Effector memory CD8-positive, alpha-beta T cell (primary cell): ENCODE measurements at places on chromosomes 5 and 9.

DNA sequence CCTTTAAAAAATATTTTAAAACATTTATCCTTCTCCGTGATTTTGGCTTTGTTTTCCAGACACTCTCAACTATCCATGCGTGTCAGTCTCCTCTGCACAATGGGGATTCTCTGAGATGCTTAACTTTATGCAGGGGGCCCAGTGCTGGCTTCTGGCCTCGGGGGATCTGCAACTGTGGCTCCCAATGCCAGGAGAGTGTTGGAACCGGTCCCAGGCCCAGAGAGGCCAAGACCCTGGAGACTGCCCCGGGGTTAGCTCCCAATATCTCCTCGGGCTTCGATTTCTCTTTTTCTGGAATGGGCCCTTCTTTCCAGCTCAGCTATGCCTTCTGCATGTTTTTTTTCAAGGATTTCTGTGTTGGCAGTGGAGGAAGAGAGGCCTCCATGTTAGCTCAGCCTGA lies 20.1 kb upstream of the SARDH start:
- DNase-seq = no peak

GRCh38 chr5:58334035-58334434 lies 125.9 kb downstream of the PLK2 start:
- no peak for DNase-seq

DNA sequence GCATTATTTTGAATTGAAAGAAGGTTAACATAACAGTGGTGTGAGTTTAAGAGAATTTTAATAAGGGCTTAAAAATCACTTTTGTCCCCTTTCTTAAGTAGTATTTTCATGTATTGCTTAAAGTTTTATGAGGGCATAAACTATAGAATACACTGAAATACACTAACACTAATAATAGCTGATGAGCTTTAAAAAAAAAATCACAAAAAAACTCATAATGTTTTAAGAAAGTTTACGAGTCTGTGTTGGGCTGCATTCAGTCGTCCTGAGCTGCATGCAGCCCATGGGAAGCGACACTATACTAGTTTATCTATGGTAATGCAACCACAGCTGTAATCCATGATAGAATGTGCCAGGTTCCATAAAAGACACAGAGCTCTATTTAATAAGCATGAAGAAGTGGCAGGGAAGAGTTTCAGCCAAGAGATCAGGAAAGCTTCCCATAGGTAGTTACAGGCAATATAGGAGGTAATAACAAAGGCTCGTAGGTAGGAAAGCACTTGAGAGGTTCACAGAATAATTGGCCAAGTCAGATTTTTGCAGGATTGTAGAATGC lies 4.5 kb downstream of the SREK1IP1 start:
- no peak for DNase-seq

GRCh38 chr5:176596689-176597416 lies 13.1 kb downstream of the GPRIN1 start:
- peak; percentile 55 for DNase-seq

GRCh38 chr5:86526811-86527348 lies 90.9 kb upstream of the COX7C start:
- no peak for DNase-seq

DNA sequence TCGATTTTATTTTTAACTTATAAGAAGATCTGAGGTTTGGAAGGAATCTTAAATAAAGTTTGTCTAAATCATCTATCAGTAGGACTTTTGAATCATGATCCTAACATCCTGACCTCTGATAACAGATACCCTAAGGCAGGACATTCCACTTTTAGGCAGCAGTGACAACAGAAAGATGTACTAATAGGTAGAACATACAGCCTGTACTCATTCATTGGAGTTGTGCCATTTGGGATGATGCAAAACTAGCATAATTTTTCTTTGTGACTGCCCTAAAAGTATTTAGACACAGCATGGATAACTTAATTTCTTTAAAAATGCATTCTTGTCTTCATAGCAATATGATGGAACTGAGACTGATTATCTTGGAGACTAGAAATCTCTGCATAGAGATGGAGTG lies 39.7 kb downstream of the CDC42SE2 start:
- DNase-seq = no peak

- peak; percentile 22 for DNase-seq
Measured at GRCh38 chr5:132467287-132467984, 23.1 kb downstream of the IRF1 start.

DNA sequence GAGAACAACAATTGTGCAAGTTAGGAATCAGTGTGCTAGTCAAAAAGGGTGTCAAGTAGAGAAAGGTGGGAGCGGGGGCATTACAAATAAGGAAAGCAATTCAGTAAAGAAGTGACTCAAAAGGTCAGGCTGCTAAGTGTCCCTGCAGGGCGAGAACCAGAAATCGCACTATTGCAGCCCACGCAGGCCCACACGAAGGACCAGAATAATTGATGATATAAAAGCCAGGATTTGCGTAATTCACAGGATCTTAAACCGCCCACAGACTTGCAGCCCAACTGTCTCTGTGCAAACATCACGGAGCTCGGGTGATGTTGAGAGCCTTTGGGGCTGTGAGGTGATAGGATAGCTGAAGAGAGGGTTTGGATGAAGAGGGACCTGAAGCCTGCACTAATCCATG lies 349.0 kb downstream of the BRINP1 start:
- no peak for DNase-seq

DNA sequence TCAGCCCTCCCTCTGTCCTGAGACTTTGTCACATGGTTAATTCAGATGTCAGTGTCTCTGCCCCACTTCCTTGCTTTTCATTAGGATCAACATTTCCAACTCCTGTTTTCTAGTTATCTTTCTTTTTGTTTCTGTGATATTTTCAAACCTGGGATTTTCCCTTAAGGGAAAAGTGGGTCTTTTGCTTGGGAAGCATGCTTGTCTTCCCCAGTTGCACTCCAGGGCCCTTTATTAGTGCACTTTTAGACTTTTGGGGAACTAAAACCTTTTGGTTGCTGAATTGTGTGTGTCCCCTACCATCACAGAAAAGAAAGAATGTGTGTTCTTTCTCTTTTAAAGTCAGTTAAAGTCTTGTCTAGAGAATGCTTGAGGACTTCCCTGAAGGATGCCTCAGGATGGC lies 18.4 kb upstream of the GDNF start:
- DNase-seq = no peak

DNA sequence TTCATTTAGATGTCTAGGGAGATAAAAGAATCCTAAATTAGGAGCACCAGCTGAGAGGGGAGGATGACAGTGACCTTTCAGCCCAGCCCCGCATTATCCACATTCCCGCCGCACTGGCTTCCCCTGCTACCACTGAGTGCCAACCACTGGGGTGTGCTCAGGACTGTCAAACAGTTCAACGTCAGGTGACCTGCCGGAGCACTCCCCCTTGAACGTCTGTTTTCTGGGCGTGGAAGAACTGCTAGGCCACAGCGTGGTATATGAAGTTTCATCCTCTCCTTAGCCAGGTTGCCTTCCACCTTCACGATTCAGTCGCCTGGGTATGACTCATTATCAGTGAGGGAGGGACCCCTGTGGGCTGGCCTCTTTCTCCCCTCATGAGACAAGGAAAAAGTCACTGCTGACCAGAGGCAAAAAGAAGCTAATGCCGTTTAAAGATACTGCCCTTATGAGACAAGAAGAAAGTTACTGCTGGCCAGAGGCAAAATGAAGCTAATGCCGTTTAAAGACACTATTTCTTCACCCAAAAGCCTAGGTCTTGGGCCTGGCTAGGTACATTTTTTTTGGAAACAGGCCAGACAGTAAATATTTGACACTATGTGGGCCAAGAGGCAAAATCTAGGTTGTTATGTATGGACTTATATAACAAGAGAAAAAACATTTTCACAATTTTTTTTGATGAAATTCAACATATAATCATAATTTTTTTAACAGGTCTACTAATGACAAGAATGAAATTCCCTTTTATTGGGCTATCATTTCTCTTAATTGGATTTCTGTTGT lies 4.6 kb downstream of the NMRK1 start:
- DNase-seq = peak; percentile 62

GRCh38 chr9:115211413-115212124 lies 93.6 kb upstream of the TNC start:
- DNase-seq = no peak

GRCh38 chr9:116027096-116027495 lies 126.5 kb upstream of the PAPPA start:
- no peak for DNase-seq

DNA sequence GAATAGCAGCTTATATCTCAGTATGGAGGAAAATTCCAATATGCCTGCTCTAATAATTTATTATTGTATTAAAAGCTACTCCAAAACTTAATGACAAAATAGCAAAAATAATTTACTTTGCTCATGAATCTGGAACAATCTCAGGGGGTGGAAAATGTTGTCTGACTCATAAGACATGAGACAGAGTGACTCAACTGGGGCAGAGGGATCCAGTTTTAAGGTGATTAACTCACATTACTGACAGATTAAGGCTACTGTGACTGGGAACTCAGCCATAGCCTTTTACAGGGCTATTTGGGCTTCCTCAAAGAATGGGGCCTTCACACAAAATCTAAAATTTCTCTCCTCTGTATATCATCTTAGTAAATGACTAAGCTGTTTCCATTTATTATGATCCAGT lies 1172.9 kb downstream of the CDH12 start:
- no peak for DNase-seq

DNA sequence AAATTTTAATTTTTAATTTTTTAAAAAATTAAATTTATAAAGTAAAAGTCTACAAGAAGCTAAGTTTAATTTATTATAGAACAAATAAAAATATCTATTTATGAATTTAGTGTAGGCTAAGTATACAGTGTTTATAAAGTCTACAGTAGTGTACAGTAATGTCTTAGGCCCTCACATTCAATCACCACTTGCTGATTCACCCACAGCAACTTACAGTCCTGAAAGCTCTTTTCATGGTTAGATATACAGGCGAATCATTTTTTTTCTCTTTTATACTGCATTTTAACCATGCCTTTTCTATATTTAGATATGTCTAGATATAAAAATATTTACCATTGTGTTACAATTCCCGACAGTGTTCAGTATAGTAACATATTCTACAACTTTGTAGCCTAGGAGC lies 55.9 kb downstream of the PCSK1 start:
- no peak for DNase-seq

DNA sequence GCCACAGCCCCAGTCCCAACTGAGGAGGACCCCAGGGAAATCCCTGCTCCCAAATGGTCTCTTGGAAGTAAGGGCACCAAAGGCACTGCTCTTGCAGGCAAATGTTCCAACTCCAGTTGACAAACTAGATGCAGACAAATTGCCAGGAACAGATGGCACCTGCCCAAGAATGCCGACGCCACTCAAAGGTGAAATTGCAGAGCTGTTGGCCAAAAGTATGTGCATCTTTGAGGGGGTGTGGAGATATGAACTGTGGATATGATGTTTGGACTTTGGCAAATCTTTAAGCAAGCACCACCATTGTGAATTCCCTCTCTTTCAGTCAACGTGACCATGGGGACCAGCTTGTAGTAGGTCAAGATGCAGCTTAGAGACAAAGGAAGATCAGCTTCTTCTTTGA lies 12.0 kb upstream of the CPLX2 start:
- DNase-seq = no peak

DNA sequence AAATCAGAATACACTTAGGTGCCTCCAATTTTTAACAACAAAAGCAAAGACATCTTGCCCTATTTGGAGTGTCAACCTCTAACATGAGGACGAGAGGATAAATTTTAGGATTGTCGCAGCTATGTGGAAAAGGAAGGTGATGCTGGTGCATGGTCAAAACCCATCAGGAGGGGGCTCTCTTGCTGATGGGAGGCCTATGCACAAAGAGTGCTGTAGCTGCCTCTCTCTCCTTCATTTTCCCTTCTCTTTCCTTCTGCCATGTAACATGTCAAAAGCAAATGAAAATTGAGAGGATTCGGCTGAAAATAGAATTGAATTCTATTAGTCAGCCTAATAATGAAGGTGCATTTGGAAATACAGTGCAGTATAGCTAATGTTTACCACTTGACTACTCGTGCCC lies 578.7 kb upstream of the ZNF462 start:
- no peak for DNase-seq

DNA sequence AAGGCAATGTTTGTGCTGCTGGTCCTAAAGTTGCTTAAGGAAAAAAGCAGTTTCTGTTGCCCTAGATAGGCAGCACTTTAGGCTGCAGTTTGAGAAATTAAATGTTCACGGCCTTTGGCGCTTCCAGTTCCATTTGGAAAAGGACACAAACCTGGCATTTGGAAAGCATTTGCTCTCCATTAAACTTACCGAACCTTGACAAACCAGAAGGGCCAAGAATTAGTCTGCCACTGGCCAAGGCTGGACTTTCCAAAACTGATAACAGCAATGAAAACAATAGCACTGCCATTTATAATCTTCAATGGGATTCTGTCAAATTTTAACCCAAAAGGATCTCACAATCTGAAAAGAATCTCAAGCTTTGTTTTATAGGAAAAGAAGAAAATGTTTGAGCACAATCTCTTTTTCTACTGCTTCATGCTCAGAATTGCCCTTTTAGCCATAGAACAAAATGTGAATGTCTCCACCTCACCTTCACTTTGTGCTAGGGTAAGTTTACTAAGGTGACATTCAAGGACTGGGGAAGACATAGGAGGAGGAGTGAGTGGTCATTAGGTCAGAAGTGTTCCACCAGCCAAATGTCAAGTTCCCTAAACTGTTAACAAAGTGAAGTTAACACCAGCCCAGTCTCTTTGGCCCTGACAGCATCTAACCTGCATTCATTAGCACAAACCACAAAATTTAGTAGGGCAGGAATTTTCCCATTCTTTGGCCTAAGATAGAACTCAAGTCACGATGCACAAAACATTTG lies 583.4 kb upstream of the DMAC1 start:
- no peak for DNase-seq

DNA sequence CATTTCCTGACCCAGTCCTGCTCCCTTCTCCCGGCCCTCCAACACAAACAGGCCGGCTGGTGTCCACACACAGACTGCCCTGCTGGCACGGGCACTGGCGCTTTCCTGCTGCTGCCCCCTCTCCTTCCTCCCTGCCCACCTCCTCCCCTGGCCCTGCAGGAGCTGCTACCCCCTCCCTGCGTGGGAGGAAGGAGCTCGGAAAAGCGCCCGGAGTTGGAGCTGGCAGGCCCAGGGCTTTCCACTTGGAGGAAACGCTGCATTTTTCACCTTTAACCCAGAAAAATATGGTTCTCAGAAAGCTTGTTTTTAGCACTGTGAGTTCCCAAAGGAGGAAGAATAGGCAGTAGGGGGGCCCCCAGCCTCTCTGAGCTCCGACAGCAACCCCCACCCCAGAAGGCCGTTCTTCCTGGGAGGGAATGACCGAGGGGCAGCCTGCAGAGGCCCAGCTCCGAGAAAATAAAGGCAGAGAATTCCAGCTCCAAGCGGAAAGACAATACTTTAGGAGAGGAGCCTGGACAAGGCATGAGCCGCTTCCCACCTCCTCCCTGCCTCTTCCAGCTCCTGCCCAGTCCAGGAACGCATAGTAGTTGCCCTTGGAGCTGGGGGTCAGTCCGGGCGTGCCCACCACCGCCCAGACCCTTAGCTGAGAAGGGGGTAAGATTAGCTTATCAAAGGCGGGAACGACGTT lies 88.9 kb downstream of the LIFR start:
- no peak for DNase-seq

- no peak for DNase-seq
Measured at GRCh38 chr5:167503926-167504720, 787.3 kb upstream of the WWC1 start.

GRCh38 chr9:120610975-120611689 lies 31.2 kb upstream of the CDK5RAP2 start:
- DNase-seq = no peak
